ENCODE measurements at places on chromosomes 6 and 20.

DNA sequence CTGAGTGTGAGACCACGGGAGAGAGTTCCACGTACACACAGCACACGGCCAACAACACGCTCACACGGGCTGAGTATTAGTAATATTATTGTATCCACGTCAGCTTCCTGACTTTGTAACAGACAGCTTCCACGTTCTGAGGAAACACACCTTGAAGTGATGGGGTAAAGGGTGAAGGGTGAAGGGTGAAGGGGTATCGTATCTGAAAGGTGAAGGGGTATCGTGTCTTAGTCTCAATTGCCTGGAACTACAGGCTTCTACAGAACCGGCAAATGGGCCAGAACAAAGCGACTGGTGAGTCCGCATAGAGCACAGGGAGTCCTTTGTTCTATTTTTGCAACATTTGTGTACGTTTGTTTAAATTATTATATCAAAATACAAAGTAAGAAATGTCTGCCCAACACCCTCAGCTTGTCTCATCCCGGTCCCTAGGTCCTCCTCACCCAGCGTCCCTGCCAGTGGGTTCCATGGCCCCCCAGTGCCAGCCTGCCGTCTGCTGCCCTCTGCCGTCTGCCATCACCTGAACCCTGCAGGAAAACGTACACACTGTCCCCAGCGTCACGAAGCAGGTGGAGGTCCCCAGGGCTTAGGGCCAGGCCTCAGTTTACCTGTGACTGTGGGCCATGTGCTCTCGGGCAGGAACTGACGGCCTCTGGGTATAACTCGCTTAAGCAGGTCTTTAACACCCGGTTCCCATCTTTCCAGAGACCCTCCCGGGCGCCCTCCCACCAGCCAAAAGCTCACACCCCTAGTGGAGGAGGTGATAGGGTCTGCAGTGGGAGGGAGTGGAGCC is 4.4 kb upstream of the HELZ2 start:
- no peak for DNase-seq

DNA sequence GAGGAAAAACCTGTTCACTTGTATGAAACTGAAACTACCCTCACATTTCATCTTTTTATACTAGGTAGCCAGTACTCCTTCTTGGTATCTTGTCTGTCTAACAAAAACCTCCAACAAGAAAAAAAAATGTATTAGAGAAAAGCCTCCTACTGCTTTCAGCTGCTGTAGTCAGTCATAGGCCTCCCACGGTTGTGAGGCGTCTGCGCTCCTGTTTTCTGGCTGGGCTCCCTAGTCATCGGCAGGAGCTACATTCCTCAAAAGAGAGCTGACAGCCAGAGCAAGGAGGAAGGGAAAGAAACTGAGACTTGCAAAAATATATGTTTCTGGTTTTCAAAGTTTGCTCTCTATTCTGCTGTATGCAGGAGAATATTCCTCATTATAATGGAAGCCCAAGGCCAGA is 517.0 kb downstream of the LMBRD1 start:
- DNase-seq: no peak

DNA sequence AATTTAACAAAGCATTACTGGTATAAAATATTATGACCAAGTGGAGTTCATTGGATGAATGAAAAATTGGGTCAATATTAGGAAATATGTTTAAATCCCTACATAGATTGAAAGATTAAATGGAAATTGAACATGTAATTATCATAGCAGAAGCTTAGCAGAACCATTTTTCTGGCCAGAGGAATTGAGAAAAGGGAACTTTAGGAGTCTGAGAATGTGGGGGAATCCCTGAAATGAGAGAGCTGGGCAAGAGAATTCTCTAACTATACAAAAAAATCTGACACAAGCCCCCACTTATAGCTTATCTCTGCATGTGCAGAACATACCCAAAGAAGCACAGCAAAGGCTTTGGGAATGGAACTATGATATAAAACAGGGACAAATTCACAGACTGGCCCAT is 67.4 kb upstream of the ARHGAP18 start:
- no peak for DNase-seq

DNA sequence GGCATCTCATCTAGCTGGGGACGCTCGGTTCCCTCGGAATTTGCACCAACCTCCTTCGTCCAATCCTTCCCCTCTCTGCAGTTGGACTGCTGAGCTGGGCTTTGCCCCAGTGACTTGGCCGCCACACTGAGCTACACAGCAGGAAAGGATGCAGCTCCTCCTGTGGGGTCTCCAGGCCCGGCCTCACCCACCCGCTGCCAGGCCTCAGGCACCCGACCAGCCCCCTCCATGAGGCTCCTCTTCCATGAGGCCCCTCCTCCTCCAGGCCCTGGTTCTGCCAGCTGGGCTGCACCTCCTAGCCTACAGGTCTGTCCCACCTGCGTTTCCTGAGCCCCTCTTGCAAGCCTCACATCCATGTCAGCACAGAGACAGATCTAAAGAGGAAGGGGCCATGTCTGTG is 369.9 kb downstream of the TAF4 start:
- no peak for DNase-seq

- DNase-seq: no peak
These were observed 66.0 kb upstream of the RIN2 start for GRCh38 chr20:19692100-19692499.

GRCh38 chr20:33163856-33164762 is 3.9 kb upstream of the BPIFA2 start:
- no peak for DNase-seq

DNA sequence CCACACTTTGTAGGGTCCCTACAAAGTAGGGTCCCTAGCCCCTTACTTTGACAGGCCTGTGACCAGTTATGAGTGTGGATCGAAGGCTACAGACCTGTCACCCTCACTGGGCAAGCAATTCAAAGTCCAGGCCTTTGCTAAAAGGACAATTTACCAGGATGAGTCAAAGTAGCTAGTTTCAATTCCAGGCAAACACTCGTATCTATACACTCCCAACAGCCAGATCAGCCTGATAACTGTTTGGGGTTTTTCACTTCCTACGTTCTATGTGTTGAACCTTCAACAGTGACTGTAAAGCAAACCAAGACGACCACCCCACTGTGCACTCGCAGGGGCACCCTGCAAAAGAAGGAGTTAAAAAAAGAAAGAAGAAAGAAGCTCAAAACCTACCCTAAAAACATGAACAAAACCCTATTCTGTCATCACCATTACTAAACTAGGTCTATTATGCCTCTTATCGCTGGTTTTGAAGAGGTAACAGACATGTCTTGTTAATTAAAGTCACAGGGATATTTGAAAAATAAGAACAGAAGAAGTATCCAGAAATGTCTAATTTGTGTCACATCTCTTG is 3.2 kb downstream of the GFOD1 start:
- no peak for DNase-seq

GRCh38 chr6:45610374-45610773 is 232.6 kb upstream of the SUPT3H start:
- DNase-seq: no peak

- DNase-seq: no peak
These were observed 32.9 kb downstream of the NUDT3 start for GRCh38 chr6:34359418-34360158.

GRCh38 chr20:46705378-46705729 is 4.1 kb upstream of the SLC2A10 start:
- DNase-seq: no peak

DNA sequence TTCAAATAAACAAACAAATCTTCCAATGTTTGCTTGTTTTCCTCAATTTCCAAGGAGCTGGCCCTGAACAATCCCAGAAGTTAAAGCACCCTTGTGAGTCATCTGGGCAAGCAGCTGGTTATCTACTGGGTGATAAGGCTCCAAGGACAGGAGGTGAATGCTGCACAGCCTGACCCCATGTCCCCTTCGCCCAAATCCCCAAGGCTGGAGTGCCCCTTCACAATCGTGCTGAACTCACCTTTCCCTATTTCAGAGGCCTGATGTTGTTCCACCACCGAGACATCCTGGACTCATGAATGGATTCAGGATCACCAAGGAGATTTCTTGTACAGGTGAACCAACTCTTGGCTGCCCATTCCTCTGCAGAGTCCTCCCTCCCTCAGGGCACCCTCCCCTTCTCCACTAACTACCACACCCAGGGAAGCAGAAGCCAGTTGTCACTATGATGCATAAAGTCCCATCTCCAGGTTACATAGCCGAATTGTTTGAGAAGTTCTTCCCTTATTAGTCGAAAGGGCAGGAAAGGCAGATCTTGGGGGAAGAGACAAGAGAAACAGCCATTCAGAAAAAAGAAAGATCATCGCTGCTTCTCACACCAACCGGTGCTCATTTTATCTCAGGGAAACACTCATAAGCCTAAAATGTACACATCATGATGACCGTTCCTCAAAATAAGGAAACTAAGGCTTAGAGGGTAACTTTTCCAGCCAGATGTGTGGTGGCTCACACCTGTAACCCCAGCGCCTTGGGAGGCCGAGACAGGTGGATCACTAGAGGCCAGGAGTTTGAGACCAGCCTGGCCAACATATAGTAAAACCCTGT is 138.8 kb upstream of the RREB1 start:
- DNase-seq: no peak

GRCh38 chr6:19719691-19720128 is 117.5 kb upstream of the ID4 start:
- DNase-seq: no peak

DNA sequence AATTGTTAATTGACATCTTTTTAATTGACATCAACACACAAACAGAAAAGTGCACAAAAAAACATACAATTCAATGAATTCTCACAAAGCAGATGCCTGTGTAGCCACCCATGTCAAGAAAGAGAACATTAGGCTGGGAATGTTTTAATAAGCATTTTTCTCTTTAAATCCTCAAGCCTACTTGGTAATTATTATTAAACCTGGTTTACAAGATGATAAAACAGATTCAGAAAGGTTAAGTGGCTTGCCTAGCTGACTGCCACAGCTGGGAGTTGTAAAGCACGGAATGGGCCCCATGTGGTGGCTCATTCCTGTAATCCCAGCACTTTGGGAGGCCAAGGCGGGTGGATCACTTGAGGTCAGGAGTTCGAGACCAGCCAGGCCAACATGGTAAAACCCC is 90.0 kb upstream of the AKAP12 start:
- DNase-seq: no peak

DNA sequence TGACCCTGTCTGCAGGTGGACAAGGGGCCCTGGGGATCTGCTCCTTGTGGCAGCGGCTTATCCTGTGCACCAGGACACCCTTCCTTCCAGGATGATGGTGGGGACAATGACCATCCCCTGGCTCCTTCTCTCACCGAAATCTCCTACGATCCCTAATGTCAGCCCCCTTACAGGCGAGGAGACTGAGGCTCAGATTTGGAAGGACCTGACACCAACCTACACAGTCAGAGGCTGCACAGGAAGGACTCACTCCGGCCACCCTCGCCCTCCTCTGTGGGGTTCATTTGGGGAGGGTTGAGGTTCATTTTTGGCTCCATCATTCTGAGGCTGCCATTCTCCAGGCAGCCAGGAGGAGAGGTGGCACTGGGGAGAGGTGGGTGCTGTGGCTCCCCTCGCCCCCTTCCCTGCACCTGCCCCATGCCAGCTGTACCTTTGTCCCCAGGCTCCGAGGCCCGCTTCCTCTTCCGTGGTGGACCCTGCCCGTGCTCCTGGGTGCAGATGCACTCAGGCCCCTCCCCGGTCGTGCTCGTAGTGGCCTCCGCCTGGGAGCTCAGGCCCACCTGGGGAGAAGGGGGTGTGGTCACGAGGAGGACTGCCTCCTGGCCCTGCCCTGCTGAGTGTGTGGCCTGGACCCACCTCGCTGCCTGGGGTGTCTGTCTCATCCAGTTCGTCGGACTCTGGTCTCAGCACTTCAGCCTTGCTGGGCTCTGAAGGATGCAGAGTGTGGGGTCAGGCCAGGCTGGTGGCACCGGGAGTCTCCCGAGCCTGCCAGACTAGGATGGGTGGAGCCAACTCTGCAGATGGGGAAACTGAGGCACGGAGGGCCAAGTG is 5.3 kb upstream of the CABLES2 start:
- DNase-seq: no peak

GRCh38 chr6:130666786-130667185 is 160.4 kb upstream of the SMLR1 start:
- no peak for DNase-seq

- no peak for DNase-seq
These were observed 1.1 kb downstream of the SPTLC3 start for GRCh38 chr20:13009682-13010406.
